ENCODE measurements at places on chromosomes 6 and 20. TPM values are rescaled to one million over a fixed set of nuclear protein-coding genes. Genes with fewer than 3 reads are reported as not detected.

DNA sequence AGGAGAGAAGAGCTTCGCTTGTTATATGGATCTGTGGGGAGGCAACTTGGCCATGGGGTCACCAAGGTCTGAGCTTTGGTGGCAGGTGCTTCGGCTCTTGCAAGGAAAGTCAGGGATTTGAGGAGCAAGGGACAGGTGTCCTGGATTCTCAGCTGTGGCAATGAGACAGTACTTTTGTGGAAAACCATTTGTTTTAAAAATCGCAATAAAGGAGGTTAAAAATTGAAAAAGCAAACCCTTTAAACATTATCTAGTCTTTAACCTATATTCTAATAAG lies 64.3 kb downstream of the NOL4L start:
- no peak for DNase-seq

DNA sequence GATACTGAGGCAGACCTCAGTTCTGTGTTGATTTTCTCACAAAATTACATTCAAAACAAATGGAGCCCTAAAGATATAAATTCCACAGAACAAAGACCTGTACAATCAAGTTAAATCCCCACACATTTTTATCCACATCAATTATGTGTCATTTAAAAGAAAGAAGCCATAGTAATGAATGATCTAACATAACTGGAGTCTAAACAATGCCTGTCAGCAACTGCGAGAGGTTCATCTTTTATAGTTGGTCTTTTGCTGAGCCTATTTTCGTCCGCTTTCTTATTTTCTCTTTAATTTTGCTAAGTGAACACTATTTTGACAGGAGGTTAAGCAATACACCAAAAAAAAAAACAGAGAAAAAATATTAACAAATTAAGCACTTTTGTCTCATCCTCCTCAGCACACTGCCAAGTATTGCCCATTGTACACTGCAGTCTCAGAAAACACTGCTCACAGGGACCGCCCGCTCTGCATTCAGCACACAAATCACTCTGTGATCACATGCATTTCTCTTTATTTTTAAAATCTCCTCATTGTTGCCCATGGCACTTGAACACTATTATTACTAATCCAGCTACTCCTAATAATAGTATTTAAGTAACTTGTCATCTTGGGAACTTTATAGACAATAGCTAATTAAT lies 140.8 kb downstream of the BTBD9 start:
- DNase-seq: no peak

The ADTRP gene
- 1.6 TPM for polyA plus RNA-seq

DNA sequence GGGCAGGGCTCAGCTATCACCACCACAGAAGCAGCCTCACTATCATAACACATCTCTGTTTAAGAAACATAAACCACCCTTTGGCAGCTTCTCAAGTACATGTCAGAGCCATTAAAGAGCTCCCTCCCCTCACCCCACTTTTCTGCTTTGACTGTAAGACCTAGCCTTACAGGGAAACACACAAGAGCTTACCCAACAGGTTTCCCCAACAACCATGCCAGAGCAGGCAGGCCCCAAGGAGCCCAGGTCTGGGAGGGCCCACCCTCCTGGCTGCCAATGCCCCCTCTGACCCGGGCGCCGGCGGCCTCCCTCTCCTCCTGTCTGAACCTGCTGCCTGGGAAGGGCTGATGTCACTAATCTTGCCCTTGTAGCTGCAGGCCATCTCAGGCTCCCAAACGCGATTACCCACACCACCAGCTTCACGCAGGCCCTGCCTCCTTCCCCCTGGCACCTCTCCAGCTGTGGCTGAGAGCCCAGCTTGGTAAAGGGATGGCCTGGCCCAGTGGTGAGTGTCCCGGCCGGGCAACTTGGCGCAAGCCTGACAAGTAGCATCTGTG lies 402.0 kb downstream of the MAFB start:
- DNase-seq: no peak

The SLC44A4 gene
- polyA plus RNA-seq: 0.07 TPM

The CPNE5 gene
- 0.10 TPM for polyA plus RNA-seq

The BNIP5 gene
- polyA plus RNA-seq: not detected

DNA sequence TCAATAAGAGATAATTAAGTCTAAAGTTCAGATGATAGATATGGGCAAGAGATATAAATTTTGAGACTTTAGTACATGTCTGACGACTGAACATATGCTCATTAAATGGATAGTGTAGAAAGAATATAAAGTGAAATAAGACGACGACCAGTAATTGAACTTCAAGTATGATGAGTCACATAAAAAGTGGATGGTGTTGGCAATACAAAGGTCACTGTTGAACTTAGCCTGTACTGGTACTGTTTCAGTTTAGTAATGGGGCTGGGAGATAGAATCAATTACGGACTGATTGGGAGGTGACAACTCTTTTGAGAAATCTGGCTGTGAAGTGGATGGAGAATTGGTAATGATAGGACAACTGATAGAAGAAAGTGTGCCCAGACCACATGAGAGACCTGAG lies 68.1 kb downstream of the IBTK start:
- no peak for DNase-seq

GRCh38 chr20:5126512-5127203 lies at the start of gene CDS2:
Gene CDS2, plus strand, starts transcription at chr20:5127008. Its CDS starts 85 bp downstream, at chr20:5127093.
- peak; percentile 92 for DNase-seq

The TRIM38 gene
- 4.7 TPM for polyA plus RNA-seq

- no peak for DNase-seq
These were observed 137.6 kb downstream of the UST start for GRCh38 chr6:148884461-148884860.

- DNase-seq: no peak
These were observed 187.9 kb upstream of the COL21A1 start for GRCh38 chr6:56435326-56435725.
